ENCODE measurements at places on chromosomes 6 and 20.

GRCh38 chr20:49283703-49284625 is 6.1 kb upstream of the ZNFX1 start:
- DNase-seq, result no peak

DNA sequence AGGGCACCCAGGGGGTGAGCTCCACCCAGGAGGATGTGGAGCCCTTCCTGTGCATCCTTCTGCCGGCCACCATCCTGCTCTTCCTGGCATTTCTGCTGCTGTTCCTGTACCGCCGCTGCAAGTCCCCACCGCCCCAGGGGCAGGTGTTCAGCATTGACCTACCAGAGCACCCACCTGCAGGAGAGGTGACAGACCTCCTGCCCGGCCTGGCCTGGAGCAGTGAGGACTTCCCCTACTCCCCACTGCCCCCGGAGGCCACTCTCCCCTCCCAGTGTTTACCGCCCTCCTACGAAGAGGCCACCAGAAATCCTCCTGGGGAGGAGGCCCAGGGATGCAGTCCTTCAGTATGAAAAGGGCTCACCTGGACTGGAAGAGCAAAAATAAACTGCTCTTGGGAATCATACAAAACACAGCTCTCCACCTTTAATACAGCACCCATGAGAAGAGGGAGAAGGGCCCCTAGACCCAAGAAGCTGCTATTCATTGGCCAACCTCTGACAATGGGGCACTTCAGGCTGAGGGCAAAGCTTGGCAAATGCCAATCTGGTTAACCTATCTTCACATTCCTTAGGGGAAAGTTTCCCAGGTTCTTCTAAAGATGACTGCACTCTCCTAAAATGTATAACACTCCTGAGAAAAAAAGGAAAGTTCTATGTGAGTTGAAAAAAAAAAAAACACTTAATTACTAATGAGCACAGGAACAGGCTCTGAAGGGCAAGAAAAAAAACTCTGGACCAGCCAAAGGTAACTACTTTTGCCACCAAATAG is 5.0 kb downstream of the SMIM28 start:
- no peak for DNase-seq

DNA sequence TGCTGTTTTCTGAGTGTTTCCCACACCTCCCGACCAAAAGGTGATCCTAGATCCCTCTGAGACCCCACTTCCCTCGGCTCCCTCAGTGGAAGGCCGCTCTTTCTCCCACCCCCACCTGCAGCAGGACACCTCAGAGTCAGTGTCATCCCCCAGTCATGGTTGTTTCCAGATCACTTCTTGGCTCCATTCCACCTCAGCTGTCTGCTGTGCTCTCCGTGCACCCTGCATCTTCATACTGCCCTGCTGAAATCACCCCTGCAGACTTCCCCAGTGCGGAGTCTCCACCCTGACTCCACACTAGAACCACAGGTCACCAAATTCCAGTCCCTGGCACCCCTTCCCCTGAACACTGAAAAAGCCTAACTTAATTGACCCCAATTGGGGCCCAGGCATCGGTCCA is 255.1 kb upstream of the CDYL start:
- no peak for DNase-seq

GRCh38 chr20:57620999-57621398 is 773 bp upstream of the ZBP1 start:
- DNase-seq, result no peak

DNA sequence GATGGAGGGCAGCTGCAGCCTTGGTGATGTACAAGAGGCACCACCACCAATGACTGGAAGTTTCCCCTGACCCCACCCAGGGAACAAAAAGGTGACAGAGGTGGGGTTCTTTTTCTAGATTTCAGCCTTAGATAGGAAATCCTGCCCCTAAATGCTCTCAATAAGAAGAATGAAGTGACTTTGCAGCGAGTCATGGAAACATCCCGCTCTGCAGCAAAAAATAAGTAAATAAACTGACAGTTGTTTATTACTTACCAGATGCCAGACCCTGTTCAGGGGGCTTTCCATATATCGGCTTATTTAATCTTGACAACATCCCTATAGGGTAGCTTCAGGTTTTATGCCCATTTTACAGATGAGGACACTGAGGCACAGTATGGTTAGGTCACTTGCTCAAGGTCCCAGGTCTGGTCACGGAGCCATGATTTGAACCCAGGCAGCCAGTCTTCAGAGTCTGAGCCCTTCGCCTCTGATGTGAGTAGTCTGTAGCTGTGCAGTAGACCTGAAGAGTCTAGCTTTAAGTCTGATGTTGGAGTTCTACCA is 19.2 kb downstream of the C6orf89 start:
- no peak for DNase-seq

GRCh38 chr6:135274561-135275293 is 93.6 kb downstream of the MYB start:
- DNase-seq, result no peak

DNA sequence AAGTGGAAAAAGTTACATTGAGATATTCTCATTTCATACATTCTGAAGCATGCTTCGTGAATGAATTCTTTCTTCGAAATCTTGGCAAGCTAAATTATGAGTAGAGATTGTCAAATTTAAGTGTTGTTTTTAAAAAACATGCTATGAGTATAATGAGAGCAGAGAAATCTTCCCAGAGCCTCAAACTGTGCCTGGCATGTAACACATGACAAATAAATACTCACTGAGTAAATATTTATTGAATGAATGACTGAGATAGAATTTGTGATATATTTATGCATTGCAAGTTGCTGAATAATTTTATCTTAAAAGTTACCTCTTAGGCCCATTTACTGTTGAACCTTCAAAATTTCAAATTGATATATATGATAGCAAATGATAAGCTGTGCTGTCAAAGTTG is 24.7 kb upstream of the CD2AP start:
- no peak for DNase-seq

- DNase-seq, result no peak
Measured at GRCh38 chr20:11130554-11131166, 456.9 kb upstream of the JAG1 start.

DNA sequence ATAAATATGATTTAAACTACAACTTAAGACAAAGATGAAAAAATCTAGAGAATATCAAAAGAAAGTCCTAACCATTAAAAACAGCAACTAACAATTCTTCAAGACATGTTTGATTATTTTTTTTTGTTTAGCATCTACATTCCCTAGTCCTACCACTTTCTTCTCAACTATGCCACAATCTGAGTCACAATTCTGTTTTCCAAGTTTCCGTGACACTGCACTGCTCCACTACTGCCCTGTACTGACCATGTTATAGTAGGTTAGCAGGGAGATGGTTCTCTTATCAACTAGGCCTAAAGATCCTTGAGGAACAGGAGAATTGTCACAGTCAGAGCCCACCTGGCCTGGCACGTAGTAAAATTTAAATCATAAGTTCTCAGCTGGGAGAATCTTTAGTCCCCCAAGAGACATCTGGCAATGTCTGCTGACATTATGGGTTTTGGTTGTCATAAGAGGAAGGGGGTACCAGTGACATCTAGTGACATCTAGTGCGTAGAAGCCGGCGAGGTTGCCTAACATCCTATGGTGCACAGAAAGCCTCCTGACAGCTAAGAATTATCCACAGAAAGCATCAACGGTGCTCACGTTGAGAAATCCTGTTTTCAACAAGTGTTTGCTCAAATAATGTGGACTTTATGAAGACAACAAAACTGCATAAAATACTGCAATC is 100.5 kb downstream of the PDE10A start:
- no peak for DNase-seq

All from NCI-H1930 (cell line).